NCI-H1694 treated with DMSO at 0.1 percent for 48 hours (cell line): ENCODE measurements at places on chromosomes 3 and 15.

- DNase-seq: no peak
Observed at GRCh38 chr3:196645096-196645495, 5.6 kb downstream of the NRROS start.

- DNase-seq: no peak
Observed at GRCh38 chr3:13898346-13898745, 18.5 kb upstream of the WNT7A start.

GRCh38 chr3:105906836-105907235 lies 38.0 kb upstream of the CBLB start:
- no peak for DNase-seq

- DNase-seq: no peak
Observed at GRCh38 chr3:129600348-129600747, 6.1 kb downstream of the PLXND1 start.

DNA sequence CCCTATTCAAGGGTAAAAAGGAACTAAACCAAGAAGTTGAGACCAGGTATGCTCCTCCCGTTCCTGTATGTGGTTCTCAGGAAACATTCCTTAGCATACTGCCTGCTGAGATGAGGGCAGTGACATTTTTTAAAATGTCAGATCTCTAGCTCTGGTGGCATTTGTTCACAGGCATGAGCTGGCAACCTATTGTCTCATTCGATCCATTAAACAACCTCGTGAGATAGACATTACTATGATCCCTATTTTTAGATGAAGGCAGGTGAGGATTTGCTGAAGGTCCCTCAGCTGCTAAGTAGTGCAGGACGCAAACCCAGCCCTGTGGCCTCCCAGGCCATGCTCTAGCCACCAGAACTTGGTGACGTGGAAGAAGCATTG lies 74.9 kb downstream of the SIDT1 start:
- DNase-seq: no peak

- peak; percentile 42 for DNase-seq
Observed at GRCh38 chr15:45714590-45715488, 80.0 kb downstream of the SQOR start.

DNA sequence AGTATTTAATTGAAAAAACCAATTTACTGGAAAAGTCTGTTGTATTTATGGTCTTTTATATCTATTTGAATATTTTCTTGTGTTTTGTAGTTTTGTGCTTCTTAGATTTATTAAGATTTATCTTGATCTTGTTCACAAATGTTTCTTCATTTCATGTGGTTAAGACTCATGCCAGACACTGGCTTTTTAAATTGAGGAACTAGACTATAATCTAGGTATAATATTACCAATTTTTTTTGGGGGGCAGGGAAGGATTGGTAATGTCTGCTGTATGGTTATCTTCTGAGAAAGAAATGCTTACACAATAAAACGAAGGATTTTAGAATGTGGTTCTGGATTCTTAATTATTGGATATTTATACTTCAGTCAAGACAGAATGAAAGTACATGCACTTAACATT lies 24.9 kb downstream of the AP4E1 start:
- no peak for DNase-seq

DNA sequence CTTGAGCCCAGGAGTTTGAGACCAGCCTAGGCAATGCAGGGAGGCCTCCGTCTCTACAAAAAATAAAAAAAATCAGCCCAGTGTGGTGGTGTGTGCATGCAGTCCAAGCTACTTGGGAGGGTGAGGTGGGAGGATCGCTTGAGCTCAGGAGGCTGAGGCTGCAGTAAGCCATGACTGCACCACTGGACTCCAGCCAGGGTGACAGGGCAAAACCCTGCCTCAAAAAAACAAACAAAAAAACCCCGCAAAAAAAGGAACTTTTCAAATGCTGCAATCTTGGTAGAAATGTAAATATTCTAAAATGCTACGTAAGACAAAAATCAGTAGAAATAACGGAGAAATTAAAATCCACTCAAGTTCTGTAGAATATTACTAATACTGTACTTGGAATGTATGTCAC lies 108.1 kb upstream of the MELTF start:
- no peak for DNase-seq

DNA sequence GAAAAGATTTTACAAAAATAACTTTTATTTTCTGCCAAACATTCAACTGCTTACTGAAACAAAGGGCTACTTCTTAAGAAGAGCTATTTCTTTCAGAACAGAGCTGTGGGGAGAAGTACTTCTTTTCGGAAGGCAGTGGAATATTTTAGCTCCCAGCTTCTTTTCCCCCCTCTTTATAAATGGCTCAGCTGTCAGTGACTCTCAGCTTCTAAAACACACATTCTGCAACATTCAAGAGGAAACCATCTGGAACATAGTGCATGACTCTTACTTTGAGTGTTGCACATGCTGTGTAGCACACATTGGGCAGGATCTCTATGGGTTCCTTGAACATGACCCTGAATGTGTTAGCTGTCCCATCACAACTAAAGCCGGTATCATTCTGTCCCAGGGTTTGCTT lies 7.0 kb upstream of the C15orf40 start:
- no peak for DNase-seq

DNA sequence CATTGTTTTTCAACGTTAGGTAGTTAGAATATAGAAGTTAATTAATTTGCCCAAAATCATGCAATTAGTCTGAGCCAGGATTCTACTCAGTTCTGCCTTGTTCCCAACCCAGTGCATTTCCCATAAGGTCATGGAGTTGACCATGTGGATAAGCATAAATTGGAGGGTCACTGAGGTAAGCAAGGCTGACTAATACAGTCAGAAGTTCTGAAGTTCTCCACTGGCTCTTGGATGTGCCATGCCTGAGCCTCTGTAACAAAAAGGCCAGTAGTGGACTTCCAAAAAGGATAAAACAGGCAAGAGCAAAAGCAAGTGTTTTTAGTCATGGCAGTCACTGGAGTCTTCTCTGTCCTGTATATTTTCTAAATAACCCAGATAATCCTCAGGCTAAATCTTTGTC lies 124.4 kb upstream of the PHLDB2 start:
- no peak for DNase-seq

GRCh38 chr3:77919244-77919643 lies 879.3 kb downstream of the ROBO2 start:
- DNase-seq: no peak

GRCh38 chr3:58398669-58399333 lies 34.8 kb downstream of the PDHB start:
- no peak for DNase-seq

- DNase-seq: no peak
Observed at GRCh38 chr3:100210772-100211135, 50.0 kb upstream of the TBC1D23 start.

GRCh38 chr3:123757281-123757940 lies 126.7 kb downstream of the MYLK start:
- no peak for DNase-seq

GRCh38 chr3:158663832-158664231 lies 8.6 kb downstream of the LXN start:
- no peak for DNase-seq
